ENCODE measurements at places on chromosomes 2 and 18. TPM values are rescaled to one million over a fixed set of nuclear protein-coding genes. Genes with fewer than 3 reads are reported as not detected.

Gene DTNA
- 0.98 TPM for total RNA-seq

Gene THSD7B
- total RNA-seq, result not detected

Gene CDCA7
- total RNA-seq, result 44.7 TPM

Gene RALB
- total RNA-seq, result 77.1 TPM

Gene CRACDL
- total RNA-seq, result 0.54 TPM

Gene ESCO1
- total RNA-seq, result 9.0 TPM

Gene CHPF
- total RNA-seq, result 32.4 TPM

Gene CHAC2
- total RNA-seq, result 14.6 TPM

Gene TXNDC2
- 0.21 TPM for total RNA-seq

Gene KLHL41
- total RNA-seq, result 0.30 TPM

Gene HSPD1
- 760 TPM for total RNA-seq

Gene NDC80
- 11.2 TPM for total RNA-seq

Gene TRABD2A
- total RNA-seq, result 9.9 TPM

Gene SDC1
- total RNA-seq, result 202 TPM

Gene CNNM4
- total RNA-seq, result 19.7 TPM

Gene SKA1
- 17.1 TPM for total RNA-seq

Measured in A549 treated with CpdA at 1 μM for 4 hours (cell line).